Fibroblast of villous mesenchyme (primary cell): ENCODE measurements at places on chromosomes 16 and 17. TPM values are rescaled to one million over a fixed set of nuclear protein-coding genes. Genes with fewer than 3 reads are reported as not detected.

CLEC18A gene
- 0.32 and 0.86 TPM in 2 replicates for total RNA-seq

SLC16A6 gene
- 1.6 and 2.2 TPM in 2 replicates for total RNA-seq

CLEC19A gene
- total RNA-seq, result not detected in 2 replicates

CAVIN1 gene
- total RNA-seq, result 988 and 1,007 TPM in 2 replicates

FAM117A gene
- total RNA-seq, result 1.7 and 1.9 TPM in 2 replicates

PAFAH1B1 gene
- total RNA-seq, result 101 and 141 TPM in 2 replicates

EMP2 gene
- total RNA-seq, result 10.6 and 13.0 TPM in 2 replicates

ZP2 gene
- not detected in 2 replicates for total RNA-seq

KIF2B gene
- total RNA-seq, result not detected in 2 replicates

ZNF764 gene
- total RNA-seq, result 4.3 and 6.1 TPM in 2 replicates

TSPOAP1 gene
- total RNA-seq, result 0.86 and 2.3 TPM in 2 replicates

SEPTIN12 gene
- not detected in 2 replicates for total RNA-seq

HID1 gene
- 3.5 and 4.3 TPM in 2 replicates for total RNA-seq
